ENCODE measurements at places on chromosomes 6 and 20.

DNA sequence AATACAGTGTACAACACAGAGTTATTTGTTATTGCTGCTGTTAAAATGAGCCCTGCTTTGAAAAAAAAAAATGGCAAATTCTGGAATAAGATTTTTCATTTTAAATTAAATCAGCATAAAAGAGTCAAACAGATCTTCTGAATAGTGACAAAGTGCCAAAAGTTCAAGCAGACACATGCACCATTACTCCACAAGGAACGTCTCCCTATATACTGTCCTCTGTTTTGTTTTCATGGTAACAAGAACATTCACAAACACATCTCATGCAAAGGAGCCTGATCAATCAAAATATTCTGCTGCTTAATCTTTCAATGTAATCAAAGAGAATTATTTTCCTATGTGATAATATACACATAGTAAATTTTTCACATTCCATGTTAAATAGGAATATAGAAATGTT is 2.7 kb downstream of the HIVEP2 start:
- DNase-seq = no peak

- no peak for DNase-seq
Observed at GRCh38 chr6:35573495-35574110, 60.9 kb upstream of the TULP1 start.

GRCh38 chr6:114862819-114863218 is 520.0 kb upstream of the HS3ST5 start:
- DNase-seq = no peak

DNA sequence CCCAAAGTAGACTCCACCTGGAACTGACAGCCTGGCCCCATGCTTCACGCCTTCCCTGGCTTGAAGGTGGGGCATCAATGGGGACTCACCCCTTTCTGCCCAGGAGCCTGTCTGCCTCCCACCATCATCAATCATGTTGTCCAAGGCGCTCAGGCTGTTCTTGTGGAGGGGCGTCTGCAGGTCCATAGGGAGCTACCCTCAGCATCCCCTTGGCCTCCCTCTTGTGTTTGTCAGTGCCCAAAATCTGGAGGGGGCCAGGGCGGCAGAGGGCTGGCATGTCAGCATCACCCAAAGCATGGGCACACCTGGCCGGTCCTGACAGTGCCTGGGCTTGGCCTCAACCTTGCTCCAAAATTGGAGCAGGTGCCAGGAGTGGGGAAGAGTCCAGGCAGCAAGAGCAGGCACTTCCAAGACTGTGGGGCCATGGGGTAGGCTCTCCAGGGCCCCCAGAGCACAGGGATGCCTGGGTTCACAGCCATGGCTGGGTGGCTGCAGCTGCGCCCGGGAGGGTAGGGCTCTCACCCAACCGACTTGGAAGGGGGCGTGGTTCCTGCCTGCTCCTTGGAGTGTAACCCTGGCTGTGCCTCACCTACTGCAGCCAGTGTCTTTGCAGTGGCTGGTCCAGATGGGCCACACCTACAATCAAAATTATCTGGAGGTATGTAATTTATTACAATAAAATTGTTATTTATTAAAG is 903.4 kb downstream of the EYS start:
- DNase-seq = no peak

GRCh38 chr6:22409486-22409885 is 112.7 kb upstream of the PRL start:
- DNase-seq = no peak

DNA sequence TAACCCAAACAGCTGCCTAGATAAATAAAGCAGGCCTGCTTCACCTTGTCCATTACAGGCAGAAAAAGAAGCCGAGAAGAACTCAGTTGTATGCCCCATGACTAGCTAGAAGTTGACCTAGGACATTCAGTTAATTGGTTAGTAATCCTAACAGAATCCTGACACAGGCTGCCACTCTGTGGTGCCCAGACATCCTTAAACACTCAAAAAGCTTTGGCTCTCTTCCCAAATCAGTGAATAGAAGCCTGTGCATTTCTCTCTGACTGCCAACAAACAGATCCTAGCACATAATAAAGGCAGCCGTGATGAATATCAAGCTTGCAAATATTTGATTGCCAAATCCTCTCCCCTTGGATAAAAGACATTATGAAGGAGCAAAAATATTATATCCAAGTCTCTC is 519.1 kb upstream of the EYS start:
- DNase-seq = no peak
